ENCODE measurements at places on chromosomes 16 and 17. TPM values are rescaled to one million over a fixed set of nuclear protein-coding genes. Genes with fewer than 3 reads are reported as not detected.

AARS1 gene
- 25.2 TPM for total RNA-seq

ARMC7 gene
- total RNA-seq, result 12.8 TPM

KRT13 gene
- not detected for total RNA-seq

PARN gene
- total RNA-seq, result 36.2 TPM

TBC1D3 gene
- not detected for total RNA-seq

MT4 gene
- total RNA-seq, result not detected

KRT25 gene
- total RNA-seq, result not detected

EPN3 gene
- total RNA-seq, result not detected

KRT36 gene
- not detected for total RNA-seq

DNAJA2 gene
- total RNA-seq, result 90.8 TPM

ZG16 gene
- total RNA-seq, result not detected

OTOP2 gene
- not detected for total RNA-seq

ZNF287 gene
- total RNA-seq, result 5.4 TPM

PPM1E gene
- total RNA-seq, result not detected

CTRB1 gene
- not detected for total RNA-seq

NPIPB4 gene
- 411 TPM for total RNA-seq

AGRP gene
- not detected for total RNA-seq

OR1A1 gene
- total RNA-seq, result not detected

RAMP2 gene
- total RNA-seq, result not detected

PRSS21 gene
- total RNA-seq, result not detected

KRTAP9-4 gene
- not detected for total RNA-seq

TBC1D28 gene
- not detected for total RNA-seq

MIEF2 gene
- 12.1 TPM for total RNA-seq

MED1 gene
- total RNA-seq, result 45.4 TPM

INCA1 gene
- not detected for total RNA-seq

SP2 gene
- total RNA-seq, result 35.0 TPM

CTRB2 gene
- total RNA-seq, result not detected

MYH1 gene
- total RNA-seq, result not detected

MIS12 gene
- total RNA-seq, result 16.5 TPM
